ENCODE measurements at places on chromosomes 13 and 19.

- DNase-seq = no peak
These were observed 11.2 kb downstream of the KDM4B start for GRCh38 chr19:4980067-4980466.

DNA sequence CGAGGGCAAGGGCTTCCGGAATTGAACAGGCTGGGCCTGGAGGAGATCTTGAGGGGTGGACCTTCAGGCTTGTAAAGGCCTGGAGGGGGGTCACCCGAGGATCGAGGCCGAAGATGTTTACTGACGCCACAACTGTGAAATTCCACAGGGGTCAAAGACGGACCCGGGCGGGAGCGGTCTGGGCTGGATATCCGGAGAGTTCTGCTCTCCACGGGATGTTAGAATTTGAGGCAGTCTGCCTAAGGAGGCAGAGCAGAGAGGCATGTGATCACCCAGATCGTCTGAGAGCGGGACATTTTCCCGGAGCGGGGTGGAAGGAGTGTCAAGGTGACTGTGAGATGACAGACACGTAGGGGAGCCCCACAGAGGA, 13.2 kb downstream of the KLHL26 start:
- DNase-seq = no peak

GRCh38 chr13:31504918-31505317, 234.4 kb upstream of the RXFP2 start:
- DNase-seq = no peak

DNA sequence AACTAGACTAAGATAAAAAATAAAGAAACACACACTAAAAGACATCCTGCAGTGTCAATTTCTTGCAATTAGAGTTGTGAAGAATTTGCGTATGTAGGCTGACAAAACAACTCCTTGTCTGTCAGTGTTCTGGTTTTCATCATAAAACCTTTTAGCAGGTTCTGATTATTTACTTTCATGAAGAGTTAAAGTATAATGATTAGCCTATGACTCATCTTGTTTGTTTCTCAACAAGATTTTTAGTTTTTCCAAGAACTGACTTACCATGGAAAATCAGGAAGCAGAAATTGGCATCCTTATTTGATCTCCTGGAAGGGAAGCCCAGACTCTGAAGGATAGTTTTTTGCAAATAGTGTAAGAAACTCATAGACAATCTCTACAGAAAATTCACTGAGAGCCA, 848.7 kb upstream of the PCDH9 start:
- DNase-seq = no peak

- DNase-seq = no peak
These were observed 4.9 kb downstream of the RFX2 start for GRCh38 chr19:6105444-6105843.

GRCh38 chr13:20057214-20057613, 98.7 kb downstream of the ZMYM2 start:
- no peak for DNase-seq

GRCh38 chr19:34867631-34868030, 59.1 kb upstream of the ZNF30 start:
- no peak for DNase-seq

DNA sequence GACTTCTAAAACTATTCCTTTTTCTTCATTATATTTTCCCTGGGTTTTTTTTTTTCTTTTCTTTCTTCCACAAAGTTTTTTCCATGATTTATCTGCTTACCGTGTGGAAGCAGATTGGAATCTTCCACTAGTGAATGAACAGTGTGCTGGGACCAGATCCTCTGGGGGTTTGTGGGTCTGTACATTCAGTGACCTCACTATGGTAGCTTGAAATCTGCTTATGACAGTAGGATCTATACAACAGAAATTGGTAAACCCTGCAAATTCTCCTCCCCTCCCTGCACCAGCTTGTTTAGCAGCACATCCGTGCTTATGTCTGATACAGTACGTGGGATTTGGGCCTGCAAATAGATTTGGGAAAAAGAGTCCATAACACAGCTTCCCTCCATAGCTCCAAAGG, 26.0 kb upstream of the MAB21L1 start:
- no peak for DNase-seq

GRCh38 chr13:35716186-35716585, 239.7 kb upstream of the MAB21L1 start:
- DNase-seq = no peak

DNA sequence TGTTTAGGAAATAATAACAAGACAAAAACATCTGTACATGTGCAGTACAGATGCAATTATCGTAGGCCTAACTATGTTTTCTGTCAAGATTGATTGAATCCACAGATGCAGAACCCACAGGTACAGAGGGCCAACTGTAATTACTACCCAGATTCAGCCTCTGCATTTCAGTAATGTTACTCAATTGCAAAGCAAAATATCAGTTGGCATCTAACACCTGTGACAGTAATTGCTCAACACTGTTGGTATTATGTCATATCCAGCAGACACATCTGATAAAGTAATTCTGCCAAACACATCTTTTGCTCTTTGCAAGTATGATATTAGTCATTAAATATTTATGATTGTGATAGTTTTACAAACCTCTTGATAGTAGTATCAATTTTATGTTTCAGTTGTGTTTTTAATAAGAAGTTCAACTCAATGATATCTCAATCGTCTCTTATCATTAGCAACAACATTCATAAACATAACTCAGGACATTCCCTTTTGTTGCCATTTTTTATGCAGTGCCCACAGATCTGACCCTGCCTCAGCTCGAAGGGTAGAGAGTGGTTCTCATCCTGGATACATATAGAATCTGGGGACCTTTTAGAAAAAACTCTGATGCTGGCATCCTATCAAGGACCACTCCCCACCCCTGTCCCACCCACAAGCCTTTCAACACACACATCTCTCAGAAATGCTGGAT, 104.7 kb downstream of the MYCBP2 start:
- no peak for DNase-seq

DNA sequence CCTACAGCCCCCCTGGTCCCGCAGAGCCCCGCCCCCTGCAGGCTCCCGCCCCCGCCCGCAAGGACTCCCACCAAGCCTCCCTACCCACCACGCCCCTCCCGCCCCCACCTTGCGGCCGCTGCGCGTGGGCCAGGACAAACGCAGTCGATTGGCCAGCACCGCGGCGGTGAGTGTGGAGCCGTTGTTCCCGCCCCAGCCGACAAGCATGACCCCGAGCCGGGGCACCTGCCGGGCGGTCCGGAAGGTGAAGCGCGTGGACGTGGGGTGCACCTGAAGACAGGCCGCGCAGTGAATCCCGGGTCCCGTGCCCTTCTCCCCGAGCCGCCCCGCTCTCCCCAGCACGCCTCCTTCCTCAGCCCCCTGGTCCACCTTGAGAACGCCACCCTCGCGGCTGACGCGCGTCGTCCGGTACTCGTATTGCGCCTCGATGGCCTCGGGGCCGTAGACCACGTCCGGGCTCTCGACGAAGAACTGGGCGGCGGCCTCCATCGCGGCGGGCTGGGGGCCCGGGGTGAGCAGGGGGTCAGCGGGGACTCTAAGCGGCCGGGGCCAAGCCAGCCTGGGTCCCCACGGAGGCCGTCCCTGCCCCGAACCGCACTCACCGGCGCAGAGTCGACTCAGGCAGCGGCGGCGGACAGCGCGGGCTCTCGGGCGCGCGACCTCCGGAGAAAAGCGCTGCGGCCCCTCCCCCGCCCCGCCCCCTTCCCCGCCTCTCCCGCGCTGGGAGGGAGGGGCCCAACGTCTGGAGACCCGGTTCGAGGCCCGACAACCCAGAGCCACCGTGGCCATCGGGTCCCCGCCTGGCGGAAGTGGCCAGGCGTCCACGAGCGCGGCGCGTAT, at the start of gene ISYNA1:
Gene ISYNA1 (minus strand): TSS at position 643 of the 840 bp plus-strand sequence. CDS start 154 bp downstream, at position 489.
- peak; percentile 73 for DNase-seq
